Astrocyte (in vitro differentiated cells and primary cell): ENCODE measurements at places on chromosomes 5 and 9. TPM values are rescaled to one million over a fixed set of nuclear protein-coding genes. Genes with fewer than 3 reads are reported as not detected.

GRCh38 chr5:142388696-142389095 is 63.9 kb upstream of the SPRY4 start:
- H3K27me3 ChIP-seq = peaks cover 4% of the 10 kb centered on the region
- peak; percentile 29 for DNase-seq
- no peak overlapping the region for H3K4me3 ChIP-seq
- H3K27ac ChIP-seq = no peak overlapping the region

DNA sequence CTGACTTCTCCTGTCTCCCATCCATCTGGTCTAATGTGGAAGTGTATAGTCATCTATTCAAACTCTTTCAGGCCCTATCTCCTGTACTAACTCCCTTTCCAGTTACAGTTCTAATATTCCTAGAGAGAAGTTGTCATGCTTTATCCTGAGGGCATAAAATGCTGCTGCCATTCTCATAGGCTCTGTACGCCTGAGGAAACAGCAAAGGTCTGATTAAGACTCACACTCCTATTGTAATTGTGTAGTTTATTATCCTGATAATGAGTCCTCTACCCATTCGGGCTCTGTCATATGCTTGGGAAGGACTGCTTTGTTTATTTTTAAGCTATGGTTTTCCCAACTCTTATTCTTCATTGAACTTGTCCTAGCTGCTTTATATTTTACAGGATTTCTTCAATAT is 290.4 kb downstream of the TMEM38B start:
- H3K27me3 ChIP-seq = no peaks in the 10 kb centered on the region
- no peaks in the 10 kb centered on the region for H3K36me3 ChIP-seq
- no peak overlapping the region for H3K4me3 ChIP-seq
- no peaks in the 10 kb centered on the region for H3K4me1 ChIP-seq
- DNase-seq = no peak
- H3K27ac ChIP-seq = no peak overlapping the region

- H3K4me3 ChIP-seq = no peak overlapping the region
- H3K4me1 ChIP-seq = peaks cover 30% of the 10 kb centered on the region
- peak overlapping the region; percentile 38 for H3K27ac ChIP-seq
- no peaks in the 10 kb centered on the region for H3K36me3 ChIP-seq
- H3K27me3 ChIP-seq = no peaks in the 10 kb centered on the region
Observed at GRCh38 chr5:54644226-54644625, 126.7 kb downstream of the SNX18 start.

GRCh38 chr9:109048822-109049221 is 35.5 kb upstream of the CTNNAL1 start:
- H3K4me1 ChIP-seq = peaks cover 2% of the 10 kb centered on the region
- DNase-seq = no peak

DNA sequence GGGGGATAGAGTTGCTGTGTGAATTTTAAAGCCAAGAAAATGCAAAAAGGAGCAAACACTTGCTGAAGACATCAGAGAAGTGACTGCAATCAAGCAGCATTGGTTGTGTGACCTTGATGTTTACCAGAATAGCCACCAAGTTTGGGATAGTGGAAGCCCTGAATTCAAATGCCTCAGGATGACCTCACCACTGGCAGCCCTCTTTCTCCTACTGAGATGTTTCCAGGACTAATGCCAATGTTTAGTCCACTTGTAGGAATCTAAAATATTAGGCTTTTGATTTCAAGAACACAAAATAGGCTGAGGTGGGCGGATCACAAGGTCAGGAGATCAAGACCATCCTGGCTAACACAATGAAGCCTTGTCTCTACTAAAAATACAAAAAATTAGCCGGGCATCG is 112.2 kb upstream of the NUDT12 start:
- no peaks in the 10 kb centered on the region for H3K36me3 ChIP-seq
- DNase-seq = peak; percentile 53
- H3K27me3 ChIP-seq = no peaks in the 10 kb centered on the region

- H3K27me3 ChIP-seq = no peaks in the 10 kb centered on the region
- no peak overlapping the region for H3K4me3 ChIP-seq
- no peak overlapping the region for H3K27ac ChIP-seq
- no peaks in the 10 kb centered on the region for H3K4me1 ChIP-seq
- H3K36me3 ChIP-seq = no peaks in the 10 kb centered on the region
Observed at GRCh38 chr5:96493219-96493790, 60.3 kb upstream of the PCSK1 start.

- H3K27ac ChIP-seq = no peak overlapping the region
- H3K36me3 ChIP-seq = no peaks in the 10 kb centered on the region
- DNase-seq = no peak
- no peaks in the 10 kb centered on the region for H3K4me1 ChIP-seq
Observed at GRCh38 chr9:118751077-118751847, 618.0 kb downstream of the BRINP1 start.

DNA sequence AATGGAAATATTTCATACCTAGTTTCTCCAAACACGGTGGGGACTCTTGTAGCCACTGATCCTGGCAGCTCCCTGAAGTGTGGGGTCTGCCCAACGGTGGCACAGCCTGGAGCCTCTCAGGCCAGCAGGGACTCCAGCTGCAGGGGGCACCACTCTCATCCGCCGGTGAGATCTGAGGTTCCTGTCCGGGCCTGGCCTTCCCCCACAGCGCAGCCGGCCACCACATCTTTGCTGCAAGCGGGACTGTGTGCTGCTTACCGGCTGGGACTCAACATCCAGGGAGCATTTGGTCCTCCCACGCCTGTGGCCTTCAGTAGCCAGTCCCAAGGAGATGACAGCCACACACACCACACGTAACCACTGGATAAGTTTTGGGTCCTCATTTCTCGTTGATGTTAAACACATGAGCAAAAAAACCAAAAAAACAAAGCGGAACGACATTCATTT is 7.7 kb upstream of the NKX2-5 start:
- peaks cover 98% of the 10 kb centered on the region for H3K27me3 ChIP-seq
- no peak overlapping the region for H3K27ac ChIP-seq
- no peaks in the 10 kb centered on the region for H3K36me3 ChIP-seq
- no peak for DNase-seq
- no peak overlapping the region for H3K4me3 ChIP-seq

DNA sequence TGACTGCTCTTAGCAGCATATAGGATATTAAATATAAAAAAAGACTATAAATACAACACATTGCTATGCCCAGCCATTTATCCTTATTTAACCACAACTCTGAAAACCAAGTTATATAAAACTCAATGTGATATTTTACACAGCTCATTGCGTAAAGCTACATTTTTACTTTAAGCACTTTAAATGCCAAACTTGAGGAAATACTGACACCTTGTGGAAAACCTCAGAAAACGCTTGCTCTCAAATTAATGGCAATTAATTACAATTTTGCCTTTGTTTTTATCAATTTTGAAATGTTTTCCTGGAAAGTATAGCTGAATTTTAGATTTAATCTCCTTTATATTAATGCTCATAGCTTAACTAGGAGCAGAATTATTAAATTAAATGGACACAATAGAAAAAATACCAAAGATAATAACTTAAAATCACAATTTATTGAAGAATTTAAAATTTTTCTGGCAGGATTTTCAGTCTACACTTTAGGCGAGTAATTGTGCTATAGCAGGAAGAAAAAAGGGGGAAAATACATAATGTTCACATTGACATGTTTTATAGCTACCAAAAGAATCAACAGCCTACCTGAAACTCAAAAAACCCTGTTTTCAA is 25.2 kb upstream of the PLAC8L1 start:
- no peaks in the 10 kb centered on the region for H3K4me1 ChIP-seq
- peaks cover 54% of the 10 kb centered on the region for H3K36me3 ChIP-seq
- no peak overlapping the region for H3K4me3 ChIP-seq
- H3K27me3 ChIP-seq = no peaks in the 10 kb centered on the region

GRCh38 chr5:122458278-122458872 is 146.3 kb downstream of the SNCAIP start:
- no peaks in the 10 kb centered on the region for H3K27me3 ChIP-seq
- no peak overlapping the region for H3K27ac ChIP-seq
- H3K36me3 ChIP-seq = no peaks in the 10 kb centered on the region
- H3K4me1 ChIP-seq = no peaks in the 10 kb centered on the region
- DNase-seq = no peak

GRCh38 chr5:126446498-126447224 is 23.5 kb downstream of the GRAMD2B start:
- peak; percentile 96 for DNase-seq
- H3K27me3 ChIP-seq = no peaks in the 10 kb centered on the region
- H3K27ac ChIP-seq = peak overlapping the region; percentile 89
- H3K4me3 ChIP-seq = peak overlapping the region; percentile 38

The SEMA6A gene
- total RNA-seq = 21.3 and 34.2 TPM in 2 replicates

The RNF145 gene
- 48.0 and 54.0 TPM in 2 replicates for total RNA-seq

The IL3 gene
- total RNA-seq = not detected in 2 replicates

The RAD50 gene
- 26.1 and 26.8 TPM in 2 replicates for total RNA-seq

The CDH6 gene
- total RNA-seq = 90.1 and 106 TPM in 2 replicates

The SPINK13 gene
- not detected in 2 replicates for total RNA-seq

The DBH gene
- not detected in 2 replicates for total RNA-seq

The ALDH1A1 gene
- total RNA-seq = 1.5 and 2.1 TPM in 2 replicates

The SEMA5A gene
- total RNA-seq = 13.8 and 15.3 TPM in 2 replicates

The PCDHGC4 gene
- 6.6 and 7.4 TPM in 2 replicates for total RNA-seq
